Amniotic stem cell (primary cell): ENCODE measurements at places on chromosomes 1 and 21.

- DNase-seq, result no peak
Measured at GRCh38 chr1:220164116-220164515, 70.2 kb downstream of the IARS2 start.

DNA sequence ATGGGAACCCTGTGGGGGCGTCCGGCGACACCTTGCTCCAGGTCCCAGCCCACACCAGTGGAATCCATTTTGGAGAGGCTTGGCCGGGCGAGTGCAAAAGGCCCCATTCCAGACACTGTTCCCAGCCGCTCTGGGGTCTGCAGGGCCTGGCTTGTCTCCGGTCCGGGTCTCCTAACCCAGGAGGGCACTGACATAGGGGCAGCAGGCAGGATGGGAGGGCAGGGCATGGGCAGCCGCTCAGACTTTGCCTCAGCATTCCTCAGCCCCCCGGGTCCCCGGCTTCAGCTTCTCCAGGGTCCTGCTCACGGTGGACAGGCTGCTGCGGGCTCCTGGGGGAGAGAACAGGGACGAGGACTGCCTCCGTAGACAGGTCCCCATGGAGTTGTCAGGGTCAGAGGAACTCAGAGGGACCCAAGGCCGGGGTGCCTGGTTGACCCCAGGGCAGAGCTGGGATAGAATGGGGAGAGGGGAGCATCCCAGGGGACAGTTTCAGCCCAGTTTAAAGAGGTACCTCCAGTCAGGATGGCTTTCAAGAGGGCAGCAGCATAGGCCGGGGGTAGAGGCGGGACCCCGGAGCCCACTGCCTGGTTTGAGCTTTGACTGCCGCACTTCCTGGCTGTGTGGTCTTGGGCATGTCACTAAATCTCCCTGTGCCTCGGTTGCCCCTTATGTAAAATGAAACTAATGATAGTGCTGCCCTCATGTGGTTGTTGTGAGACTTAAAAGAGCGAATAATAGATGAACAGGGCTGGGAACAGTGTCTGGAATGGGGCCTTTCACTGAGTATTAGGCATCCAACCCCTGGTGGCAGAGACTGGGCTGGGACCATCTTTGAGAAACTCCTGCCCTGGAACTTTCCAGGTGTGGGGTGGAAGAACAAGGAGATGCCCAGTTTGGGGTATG, 3.7 kb downstream of the KNCN start:
- peak; percentile 50 for DNase-seq

DNA sequence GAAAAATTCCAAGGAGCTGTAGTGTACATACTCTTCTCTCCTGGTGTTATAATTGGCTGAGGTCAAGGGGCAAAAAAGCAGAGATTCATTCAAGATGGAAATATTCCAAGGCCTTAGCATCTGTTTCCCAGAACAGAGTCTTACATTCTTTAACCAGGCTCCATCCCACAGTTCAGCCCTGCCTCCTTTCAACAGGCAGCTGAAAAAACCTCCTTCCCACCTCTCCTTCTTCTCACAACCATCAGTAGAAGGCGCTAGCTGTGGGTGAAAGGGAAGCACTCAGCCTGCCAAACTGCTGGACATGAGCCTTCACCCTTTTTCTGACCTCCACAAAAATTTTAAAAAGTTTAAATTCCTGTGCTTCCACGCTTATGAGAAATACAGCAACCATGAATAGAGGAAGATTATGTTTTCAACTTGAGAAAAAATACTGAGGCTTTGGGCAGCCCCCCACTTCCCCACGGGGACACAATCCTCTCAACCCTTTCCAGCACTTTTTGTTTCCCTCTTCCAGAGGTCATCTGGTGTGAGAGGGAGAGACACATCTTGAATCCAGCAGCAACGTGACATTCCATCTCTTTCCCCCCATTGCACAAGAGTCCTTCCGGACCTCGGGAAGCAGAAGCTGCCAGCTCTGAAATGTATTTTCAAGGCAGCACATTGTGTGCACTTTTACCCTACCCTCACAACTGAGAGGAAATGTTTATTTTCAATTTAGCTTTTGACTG, 43.2 kb upstream of the FMO2 start:
- peak; percentile 63 for DNase-seq

DNA sequence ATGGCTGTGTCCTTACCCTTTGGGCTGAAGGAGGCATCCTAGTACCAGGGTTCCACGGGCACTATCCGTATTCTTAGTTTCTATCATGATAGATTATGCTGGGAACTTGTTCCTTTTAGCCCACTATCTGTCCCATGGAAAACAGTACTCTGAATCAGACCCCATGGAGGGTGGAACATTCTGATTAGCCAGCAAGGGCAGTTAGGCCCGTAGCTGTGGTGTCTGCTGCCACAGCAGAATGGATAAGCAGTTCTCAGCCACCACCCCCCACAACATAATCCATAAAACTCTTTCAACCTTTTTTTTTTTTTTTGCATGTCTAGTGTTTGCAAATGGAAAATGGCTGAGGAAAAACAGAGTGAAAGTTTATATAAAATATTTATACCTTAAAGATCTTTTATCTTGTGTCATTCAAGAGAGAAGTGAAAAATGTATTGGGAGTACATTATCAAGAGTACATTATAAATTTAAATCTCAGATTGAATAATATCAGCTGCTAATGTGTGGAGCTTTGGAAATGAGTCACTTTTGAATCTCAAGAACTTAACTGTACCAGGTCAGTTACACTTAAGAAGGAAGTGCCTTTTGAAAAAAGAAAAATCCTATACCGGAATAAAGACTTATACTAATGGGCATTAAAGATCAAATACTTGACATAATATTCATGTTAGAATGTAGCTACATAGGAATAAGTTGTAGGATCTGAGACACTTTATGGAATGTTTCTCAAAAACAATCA, 80.3 kb downstream of the NFIA start:
- DNase-seq, result no peak

DNA sequence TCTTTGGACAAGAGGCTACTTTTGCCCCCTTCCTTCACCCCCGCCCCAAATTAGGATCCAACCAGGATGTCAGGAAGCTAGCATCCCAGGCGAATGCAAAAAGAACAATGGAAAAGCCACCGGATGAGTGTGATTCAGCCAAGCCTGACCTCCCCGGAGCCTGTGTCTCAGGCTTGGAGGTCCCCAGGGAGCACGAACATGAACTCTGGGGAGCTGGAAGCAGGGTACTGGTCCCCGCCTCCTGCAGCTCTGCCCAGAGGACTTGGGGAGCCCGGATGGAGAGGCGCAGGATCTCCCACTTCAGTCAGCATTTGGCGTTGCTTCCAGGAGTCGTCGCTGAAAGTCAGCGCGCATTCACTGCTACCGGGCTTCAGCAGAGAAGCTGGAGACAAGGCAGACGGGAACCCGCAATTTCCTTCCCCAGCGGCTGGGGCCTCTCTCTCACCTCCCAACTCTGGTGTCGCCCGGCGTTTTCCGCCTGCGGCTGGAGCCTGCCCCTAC, 1.8 kb upstream of the TBX15 start:
- no peak for DNase-seq

- DNase-seq, result no peak
Measured at GRCh38 chr21:34670962-34671348, 2.2 kb downstream of the CLIC6 start.

- DNase-seq, result no peak
Measured at GRCh38 chr1:219544163-219544846, 68.6 kb downstream of the ZC3H11B start.

- no peak for DNase-seq
Measured at GRCh38 chr1:168606096-168606495, 29.7 kb downstream of the XCL1 start.

DNA sequence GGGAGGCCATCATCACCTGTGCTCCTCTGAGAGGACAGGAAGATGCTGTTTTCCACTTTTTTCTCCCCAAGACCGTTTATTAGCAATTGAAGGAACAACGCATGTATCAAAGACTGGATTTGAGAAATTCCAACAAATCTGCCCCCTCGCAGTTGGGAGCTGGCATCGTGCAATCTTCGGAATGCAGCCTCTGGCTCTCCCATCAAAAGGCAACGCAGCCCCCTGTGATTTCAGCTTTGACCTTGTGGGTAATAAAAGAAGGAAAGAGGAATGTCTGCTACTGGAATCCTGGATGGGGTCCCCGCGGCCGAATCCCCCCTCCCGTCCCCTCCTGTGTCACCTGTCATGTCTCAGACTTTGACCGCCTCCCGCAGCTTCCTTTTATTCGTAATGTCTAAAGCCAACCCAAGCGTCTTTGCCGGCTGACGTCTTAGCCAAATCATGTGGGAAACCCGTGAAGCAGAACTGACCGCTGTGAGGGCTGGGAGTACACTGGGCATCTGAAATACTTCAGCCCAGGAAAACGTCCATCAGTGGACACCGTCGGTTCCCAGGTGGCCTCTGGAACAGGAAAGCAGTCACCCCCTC, 101.5 kb downstream of the WDR4 start:
- no peak for DNase-seq

DNA sequence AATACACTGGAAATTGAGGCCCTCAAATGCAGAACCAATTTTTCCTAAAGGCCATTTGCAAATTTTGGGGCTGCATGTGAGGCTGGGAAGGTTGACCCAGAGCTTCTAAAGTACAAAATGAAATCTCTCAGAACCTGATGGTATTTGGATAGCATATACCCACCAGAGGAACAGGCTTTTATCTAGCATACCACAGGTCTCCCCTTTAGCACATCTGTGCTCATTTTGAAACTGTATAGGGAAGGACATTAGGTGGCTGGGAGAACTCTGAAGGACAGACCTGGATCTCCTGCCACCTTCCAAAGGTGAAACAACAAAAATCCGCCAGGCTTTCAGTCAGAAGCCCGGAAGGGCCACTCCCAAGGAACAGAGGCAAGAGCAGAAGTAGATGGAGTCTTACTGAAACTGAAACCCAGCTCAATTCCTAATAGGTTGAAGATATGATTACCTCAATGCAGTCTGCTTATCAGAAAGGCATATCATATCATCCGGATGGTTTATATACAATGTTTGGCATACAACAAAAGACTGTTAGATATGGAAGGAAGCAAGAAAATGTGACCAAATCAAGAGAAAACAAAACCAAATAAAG, 11.6 kb downstream of the CD55 start:
- DNase-seq, result no peak

DNA sequence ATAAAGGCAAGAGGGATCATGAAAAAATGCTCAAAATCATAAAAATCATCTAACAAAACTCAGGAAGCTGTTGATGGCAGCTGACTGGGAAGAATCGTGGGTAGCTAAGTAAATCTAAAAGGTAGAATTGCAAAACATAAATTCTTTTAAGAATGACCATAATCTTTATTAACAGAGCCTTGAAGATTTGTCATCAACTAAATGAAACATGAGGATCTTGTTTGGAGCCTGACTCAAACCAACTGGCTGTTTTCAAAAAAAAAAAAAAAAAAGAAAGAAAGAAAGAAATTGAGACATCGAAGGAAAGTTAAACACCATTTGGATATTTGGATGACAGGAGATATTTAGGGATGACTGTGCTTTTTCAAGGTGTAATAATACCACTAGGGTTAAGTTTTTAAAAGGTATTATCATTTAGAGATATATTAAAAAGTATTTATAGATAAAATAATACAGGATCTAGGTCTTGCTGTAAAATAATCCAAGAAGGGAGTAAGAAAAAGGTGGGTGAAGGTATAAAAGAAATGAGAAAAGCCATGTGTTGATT, 48.6 kb downstream of the CD34 start:
- DNase-seq, result no peak

GRCh38 chr1:27011058-27011764, 1.4 kb downstream of the TENT5B start:
- peak; percentile 75 for DNase-seq

DNA sequence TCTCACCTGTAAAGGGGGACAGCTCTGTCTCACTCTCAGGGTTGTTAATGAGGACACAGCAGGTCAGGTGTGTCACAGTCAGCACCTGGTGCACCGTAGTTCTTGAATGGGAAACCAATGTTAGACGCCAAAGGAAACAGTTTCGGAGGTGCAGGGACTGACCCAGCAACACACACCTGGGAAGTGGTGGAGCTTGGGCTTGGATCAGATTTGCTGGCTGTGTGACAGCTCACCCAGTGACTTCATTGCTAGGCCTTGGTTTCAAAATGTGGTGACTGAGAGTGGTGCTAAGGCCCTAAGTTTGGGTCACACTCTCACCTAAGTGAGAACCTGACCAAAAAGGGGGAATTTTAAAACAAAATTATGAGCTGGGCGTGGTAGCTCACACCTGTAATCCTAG, 34.9 kb downstream of the ALPL start:
- no peak for DNase-seq

GRCh38 chr1:17857109-17857499, 102.0 kb downstream of the ACTL8 start:
- DNase-seq, result no peak

GRCh38 chr1:97247196-97247595, 525.6 kb downstream of the PTBP2 start:
- DNase-seq, result no peak

GRCh38 chr1:40808444-40808843, 24.9 kb downstream of the KCNQ4 start:
- DNase-seq, result no peak

- DNase-seq, result no peak
Measured at GRCh38 chr1:65456481-65456880, 36.0 kb downstream of the LEPR start.

GRCh38 chr1:199867601-199868000, 159.9 kb upstream of the NR5A2 start:
- DNase-seq, result no peak

DNA sequence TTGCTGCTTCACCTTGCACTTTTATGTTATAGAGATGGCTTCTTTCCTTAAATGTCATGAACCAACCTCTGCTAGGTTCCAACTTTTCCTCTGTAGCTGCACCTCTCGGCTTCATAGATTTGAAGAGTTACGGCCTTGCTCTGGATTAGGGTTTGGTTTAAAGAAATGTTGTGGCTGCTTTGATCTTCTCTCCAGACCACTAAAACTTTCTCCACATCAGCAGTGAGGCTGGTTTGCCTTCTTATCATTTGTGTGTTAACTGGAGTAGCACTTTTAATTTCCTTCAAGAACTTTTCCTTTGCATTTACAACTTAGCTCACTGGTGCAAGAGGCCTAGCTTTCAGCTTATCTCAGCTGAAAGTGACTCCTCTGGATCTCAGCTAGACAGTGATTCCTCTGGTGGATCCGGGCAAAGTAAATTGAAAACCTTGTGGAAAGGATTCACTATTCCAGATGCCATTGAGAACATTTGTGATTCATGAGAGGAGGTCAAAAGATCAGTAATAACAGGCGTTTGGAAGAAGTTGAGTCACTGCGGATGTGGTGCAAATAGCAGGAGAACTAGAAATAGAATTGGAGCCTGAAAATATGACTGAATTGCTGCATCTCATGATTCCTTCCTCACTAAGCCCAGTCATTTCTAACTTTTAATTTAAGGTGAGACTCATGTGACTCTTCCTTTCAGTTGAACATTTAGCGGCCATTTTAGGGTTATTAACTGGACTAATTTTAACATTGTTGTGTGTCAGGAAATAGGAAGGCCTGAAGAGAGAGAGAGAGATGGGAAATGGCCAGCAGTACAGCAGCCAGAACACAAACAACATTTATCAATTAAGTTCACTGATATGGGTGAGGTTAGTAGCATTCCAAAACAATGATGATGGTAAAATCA, 16.2 kb upstream of the RGS1 start:
- DNase-seq, result peak; percentile 66

- DNase-seq, result no peak
Measured at GRCh38 chr1:151048645-151049032, 1.1 kb downstream of the C1orf56 start.
